NCI-H1105 treated with DMSO at 0.1 percent for 48 hours (cell line): ENCODE measurements at places on chromosomes 6 and 20.

GRCh38 chr6:88290411-88290810 lies 124.3 kb upstream of the CNR1 start:
- DNase-seq, result no peak

GRCh38 chr20:31894980-31895675 lies 24.7 kb downstream of the TTLL9 start:
- no peak for DNase-seq

GRCh38 chr20:57090590-57091560 lies 175.6 kb downstream of the BMP7 start:
- DNase-seq, result no peak

- no peak for DNase-seq
Observed at GRCh38 chr6:125285936-125286335, 15.8 kb downstream of the HDDC2 start.

- DNase-seq, result no peak
Observed at GRCh38 chr6:36671687-36672375, 6.7 kb upstream of the CDKN1A start.

DNA sequence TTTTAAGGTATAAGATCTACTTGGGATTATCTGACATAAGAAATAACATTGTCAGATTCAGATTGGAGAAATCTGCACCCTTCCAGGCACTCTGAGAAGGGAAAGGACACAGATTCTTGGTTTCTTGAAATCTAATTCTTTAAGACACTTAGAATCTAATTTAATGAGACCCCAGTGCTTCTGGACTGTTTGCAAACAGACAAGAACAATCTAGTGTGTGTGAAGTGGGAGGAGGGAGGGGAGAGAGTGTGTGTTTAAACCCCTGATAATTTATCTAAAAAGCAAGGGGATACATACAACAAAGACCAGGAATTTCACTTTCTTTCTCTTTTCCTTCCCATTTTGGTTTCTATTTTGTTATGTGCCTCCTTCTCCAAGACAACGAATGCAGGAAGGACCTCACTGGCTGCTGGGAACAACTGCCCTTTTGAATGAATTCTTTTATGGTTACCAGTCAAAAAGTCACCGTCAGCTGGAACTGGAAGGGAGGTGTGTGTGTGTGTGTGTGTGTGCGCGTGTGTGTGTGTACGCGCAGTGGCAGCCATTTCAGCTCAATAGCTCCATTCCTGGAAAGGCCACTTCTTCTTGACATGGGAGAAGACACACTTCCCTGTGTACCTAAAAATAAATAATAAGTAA lies 129.4 kb downstream of the BCAS1 start:
- DNase-seq, result no peak

GRCh38 chr6:15076565-15076964 lies 169.3 kb upstream of the JARID2 start:
- no peak for DNase-seq
